ENCODE measurements at places on chromosomes 6 and 20.

DNA sequence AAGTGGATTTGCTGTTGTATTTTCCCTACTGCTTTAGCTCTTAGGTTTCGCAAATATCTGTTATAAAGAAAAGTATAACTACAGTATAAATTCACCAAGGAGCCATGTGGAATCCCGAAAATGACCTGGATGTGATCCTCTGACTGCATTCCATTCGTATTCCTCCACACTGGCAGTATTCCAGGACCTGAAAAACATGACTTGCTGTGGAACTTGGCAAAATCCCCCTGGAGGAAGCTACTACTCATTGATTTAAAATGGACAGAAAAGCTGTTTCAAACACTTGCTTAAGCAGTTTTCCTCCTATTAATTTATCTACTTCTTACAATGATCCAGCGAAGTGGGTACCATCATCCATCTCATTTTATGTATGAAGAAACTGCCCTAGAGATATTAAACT, 13.3 kb upstream of the ENPP5 start:
- DNase-seq, result no peak

- DNase-seq, result no peak
Observed at GRCh38 chr6:56387621-56388414, 140.4 kb upstream of the COL21A1 start.

GRCh38 chr6:32964776-32965175, 3.6 kb upstream of the BRD2 start:
- DNase-seq, result no peak

DNA sequence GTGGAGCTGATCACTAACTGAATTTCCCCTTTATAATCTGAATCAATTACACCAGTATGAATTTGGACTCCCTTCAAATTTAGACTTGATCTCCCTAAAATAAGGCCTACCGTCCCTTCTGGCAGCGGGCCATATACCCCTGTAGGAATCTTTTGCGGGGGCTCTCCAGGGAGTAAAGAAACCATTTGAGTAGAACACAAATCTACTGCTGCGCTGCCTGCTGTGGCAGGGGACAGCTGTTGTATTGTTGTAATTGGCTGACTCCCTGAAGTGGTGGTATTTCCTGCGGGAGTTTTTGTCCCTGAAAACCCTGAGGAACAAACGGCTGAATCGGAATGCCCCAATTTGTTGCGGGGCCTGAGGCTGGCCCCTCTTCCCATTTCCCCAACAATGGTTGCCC, 16.0 kb upstream of the PTCRA start:
- no peak for DNase-seq

GRCh38 chr6:126064748-126065401, 78.5 kb downstream of the TRMT11 start:
- DNase-seq, result no peak

All from NCI-H446 (cell line).